Activated CD4-positive, alpha-beta T cell treated with anti-CD3 and anti-CD28 coated beads, Interleukin-2, amount 50 U/mL, for 1 hour (primary cell): ENCODE measurements at places on chromosomes 5 and 9.
A peak's percentile ranks its signal among the peaks of the same experiment; 100 is the strongest.

- no peak for DNase-seq
These were observed 29.5 kb downstream of the CAST start for GRCh38 chr5:96691503-96692303.

DNA sequence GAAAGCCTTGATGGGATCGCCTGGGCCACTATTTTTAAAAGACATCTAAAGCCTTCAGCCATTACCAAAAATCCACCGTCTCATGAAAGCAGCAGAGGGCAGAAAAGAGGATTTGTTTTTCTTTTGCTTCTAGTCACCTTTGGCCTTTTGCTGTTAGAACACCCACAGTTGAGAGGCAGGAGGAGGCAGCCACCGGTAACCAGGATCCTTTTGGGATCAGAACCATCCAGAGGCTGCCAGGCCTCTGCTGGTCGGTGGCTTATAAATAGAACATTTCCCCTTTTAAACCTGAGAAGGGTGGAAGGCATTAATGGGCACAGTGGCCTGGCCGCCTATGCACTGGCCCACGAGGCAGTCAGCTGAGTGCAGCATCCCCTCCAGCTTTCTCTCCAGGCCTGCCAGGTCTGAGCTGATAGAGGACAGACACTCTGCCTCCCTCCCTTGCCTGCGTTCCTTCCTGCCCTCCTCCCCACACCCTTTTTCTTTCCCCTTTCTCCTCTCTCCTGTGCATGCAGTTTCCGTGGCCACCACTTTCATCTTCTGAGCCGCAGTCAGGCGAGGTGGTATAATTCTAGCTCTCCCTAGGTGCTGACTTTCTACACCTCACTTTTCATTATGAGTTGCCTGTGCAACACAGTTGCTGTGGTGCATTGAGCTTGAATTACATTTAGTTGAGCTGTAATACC, 253.4 kb downstream of the ARHGAP26 start:
- DNase-seq: no peak

- no peak for DNase-seq
These were observed 469.4 kb downstream of the RASEF start for GRCh38 chr9:82593501-82593900.

DNA sequence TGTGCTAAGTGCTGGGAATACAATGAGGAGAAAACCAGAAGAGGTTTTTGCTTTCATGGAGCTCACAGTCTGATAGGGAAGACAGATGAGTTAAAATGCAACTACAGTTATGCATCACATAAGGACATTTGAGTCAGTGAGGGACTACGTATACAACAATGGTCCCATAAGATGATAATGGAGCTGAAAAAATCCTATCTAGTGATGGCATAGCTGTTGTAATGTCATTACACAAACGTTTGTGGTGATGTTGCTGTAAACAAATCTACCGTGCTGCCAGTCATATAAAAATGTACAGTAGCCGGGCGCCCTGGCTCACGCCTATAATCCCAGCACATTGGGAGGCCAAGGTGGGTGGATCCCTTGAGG, 110.1 kb upstream of the RAD23B start:
- no peak for DNase-seq

DNA sequence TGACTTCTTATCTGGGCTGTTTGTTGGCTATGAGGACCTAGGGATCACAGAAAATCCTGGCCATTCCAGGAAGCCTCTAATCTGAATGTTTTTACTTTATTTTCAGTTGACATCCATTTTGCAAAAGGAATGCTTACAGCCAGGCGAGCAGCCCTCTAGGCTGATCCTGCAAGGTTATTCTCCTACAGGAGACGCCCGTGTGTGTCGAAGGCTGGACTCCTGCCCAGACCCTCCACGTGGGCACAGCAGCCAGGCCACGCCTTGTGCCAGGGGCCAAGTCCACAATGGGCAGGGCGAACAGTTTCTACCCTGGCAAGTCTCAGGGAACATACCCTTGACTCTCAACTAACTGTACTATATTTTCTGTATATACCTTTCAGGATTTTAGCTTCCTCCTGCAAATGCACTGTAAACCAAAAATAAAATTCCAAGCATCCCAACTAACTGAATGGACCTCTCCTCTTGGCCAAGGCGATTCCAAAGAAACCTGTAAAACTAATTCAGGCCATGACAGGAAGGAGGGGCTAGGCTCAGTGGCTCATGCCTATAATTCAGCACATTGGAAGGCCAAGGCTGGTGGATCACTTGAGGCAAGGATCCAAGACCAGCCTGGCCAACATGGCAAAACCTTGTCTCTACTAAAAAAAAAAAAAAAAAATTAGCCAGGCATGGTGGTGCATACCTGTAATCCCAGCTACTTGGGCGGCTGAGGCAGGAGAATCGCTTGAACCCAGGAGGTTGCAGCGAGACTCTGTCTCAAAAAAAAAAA, 5.7 kb downstream of the CMBL start:
- DNase-seq: no peak

- no peak for DNase-seq
These were observed 32.2 kb downstream of the BHMT start for GRCh38 chr5:79143684-79144379.

GRCh38 chr5:172502410-172502809, 48.1 kb upstream of the SH3PXD2B start:
- no peak for DNase-seq

DNA sequence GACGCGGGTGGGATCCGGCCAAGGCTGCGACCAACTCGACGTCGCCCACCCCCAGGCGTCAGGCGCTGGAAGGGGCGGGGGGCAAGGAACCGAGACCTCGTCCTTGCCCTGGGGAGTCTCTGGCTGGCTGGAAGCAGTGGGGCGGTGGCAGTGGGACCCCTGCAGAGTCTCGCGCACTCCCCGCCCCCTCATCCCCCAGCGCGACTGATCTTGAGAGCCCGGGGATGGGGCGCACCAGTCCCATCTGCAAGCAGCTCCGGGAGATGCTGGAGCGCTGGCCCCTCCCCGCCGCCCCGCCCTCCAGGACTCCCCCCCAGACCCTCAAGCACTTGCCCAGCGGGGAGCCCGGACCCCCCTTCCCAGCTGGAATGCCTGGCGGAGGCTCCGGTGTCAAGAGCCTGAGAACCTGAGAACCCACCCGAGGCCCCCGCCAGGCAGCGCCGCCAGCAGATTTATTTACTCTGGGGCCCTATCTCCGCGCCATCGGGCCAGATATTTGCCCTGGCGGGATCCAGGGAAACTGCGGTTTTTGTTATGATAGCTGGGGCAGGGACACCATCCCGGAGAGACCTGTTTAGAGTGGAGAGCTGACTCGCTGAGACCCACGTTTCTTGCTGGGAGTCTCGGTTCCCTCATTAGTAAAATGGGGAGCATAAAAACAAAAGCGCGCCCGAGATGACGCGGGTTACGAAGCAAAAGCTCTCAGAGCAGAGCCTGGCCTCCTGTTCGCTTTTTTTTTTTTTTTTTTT, 1.2 kb downstream of the PRRT1B start:
- DNase-seq: no peak

- DNase-seq: no peak
These were observed 488.0 kb downstream of the MAN2A1 start for GRCh38 chr5:110177729-110178128.

DNA sequence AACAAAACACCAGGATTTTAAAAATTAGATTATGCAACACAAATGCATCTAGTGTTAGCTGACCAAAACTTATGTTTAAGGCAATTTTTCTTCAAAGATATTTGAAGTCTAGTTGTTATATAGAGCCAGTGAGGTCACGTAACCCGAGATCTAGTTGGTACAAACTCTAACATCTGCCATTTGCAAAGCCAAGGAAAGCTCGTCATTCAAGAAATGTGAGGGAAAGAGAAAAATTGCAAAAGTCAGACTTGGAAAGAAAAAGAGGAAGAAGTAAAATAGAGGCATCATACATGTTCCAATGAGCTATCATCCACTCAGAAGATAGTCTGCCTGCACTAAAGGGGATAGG, 293.4 kb upstream of the PUM3 start:
- DNase-seq: no peak

DNA sequence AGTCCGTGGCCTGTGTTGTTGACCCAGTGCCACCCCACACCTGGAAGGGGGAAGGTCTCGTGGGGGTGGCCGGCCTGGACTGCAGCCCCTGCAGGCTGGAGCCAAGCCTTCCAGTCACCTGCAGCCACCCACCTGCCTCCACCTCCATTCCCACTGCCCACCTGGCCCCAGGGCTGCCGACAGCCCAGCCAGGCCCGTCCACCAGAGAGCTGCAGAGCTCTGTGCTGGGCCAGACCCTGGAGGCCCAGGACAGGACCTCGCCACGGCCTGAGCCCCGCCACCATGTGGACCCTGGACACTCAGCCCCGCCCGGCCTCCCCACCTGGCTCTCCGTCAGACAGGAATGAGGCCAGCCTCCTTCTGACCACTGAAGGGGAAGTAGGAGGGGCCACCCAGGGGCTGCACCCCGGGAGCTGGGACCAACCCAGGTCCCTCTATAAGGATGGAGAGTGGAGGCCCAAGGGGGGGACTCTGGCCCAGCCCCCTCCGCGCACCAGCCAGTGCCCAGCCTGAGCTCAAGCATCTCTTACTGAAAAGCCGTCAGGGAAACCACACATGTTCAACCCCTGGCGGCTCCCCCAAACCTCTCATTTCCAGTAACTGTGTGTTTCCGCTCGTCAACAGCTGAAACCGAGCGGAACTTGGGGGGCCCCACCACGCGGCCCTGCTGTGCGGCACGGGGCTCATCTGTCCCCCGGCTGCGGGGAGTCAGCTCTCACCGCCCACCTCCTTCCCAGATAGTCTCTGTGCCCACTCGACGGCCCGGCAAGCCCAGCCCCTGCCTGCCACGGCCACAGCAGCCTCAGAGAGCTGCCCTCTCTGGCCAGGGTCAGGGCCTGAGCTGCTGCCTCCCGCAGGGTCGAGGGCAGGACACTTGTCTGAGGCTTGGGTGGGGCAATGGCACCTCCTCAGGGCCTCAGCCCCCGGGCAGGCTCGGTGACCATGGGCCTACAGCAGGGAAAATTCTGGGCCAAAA, 12.8 kb downstream of the NOTCH1 start:
- peak; percentile 68 for DNase-seq

DNA sequence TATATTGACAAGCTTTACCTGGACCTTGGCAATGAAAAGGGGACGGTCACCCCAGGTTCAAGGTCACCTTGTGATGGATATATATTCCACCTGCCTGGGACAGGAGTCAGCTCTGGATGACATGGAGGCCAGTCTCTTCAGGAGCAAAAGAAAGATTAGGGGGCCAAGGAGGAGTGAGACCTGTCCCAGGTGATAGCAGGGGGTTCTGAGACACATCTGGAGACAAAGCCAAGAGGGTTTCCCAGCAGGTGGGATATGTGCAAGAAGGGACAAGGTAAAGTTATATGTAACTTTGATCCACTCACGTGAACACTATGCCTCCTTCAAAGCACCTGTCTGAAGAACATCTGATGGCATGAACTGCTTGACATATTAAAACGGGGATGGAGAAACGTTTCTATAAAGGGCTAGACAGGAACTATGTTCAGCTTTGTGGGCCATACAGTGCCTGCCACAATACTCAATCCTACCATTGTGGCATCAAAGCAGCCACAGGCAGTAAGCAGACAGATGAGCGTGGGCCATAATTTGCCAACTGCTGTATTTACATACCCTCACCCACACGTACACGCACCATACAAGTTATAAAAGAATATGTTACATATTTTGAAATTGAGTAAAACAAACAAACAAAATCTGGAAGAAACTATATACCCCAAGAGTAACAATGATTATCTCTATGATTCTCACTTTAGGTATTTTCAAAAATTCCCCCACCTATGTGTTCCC, 62.9 kb upstream of the ZNF622 start:
- DNase-seq: no peak

- DNase-seq: no peak
These were observed 151.8 kb downstream of the OLFM1 start for GRCh38 chr9:135239100-135239768.

- no peak for DNase-seq
These were observed 142.0 kb downstream of the CMYA5 start for GRCh38 chr5:79831381-79832309.

DNA sequence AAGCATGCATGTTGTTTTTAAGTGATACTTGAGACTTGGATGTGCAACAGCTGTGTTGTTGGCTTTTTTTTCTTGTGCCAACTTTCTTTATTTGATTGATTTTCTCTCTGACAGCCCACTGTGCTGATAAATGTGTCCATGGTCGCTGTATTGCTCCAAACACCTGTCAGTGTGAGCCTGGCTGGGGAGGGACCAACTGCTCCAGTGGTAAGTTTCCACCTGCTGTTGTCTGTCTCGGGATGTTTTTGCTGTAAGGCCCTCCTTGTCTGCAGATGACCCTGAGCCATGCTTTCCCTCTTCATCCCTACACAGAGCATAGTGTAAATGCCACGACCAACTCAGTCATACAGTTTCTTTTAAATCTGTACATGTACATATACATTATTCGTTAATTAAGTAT, 79.2 kb downstream of the MEGF10 start:
- no peak for DNase-seq

DNA sequence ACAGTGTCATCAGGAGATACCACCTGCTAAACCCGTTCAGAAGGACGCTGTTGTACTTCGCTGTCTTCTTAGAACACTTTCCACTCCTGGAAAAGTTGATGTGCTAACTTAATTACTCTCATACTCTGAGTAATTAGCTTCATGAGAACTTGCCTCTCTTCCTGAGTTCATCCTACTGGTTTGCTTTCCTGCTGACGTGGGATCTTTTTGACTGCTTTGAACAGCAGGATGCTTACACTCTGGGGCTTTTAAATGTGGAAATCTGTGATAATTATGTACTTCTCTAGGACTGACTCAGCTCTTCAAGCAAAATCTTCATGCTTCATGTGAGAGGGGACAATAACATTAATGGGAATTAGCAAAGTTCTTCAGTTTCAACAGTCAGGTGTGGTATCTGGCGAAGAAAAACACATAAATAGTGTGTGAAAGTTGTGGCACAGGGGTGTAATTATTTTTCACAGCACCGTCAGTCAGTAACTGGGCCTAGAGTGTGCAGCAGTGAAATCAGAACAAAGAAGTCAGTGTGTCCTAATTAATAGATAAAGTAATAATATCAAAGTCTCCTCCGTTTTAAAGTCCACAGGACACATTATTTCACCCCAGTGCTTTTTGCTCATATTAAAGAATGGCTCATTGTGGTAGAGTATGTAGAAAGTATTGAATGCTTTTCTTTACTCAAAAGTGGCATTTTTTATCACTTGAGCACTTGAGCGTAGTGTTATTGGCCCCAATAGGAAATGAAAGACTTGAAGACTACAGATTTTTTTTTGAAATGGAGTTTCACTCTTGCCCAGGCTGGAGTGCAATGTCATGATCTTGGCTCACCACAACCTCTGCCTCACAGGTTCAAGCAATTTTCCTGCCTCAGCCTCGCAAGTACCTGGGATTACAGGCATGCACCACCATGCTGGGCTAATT, 140.9 kb upstream of the DMRT1 start:
- DNase-seq: no peak
